ENCODE measurements at places on chromosomes 7 and 10.

- DNase-seq, result no peak
These were observed 850.3 kb upstream of the SORCS1 start for GRCh38 chr10:108014902-108015177.

DNA sequence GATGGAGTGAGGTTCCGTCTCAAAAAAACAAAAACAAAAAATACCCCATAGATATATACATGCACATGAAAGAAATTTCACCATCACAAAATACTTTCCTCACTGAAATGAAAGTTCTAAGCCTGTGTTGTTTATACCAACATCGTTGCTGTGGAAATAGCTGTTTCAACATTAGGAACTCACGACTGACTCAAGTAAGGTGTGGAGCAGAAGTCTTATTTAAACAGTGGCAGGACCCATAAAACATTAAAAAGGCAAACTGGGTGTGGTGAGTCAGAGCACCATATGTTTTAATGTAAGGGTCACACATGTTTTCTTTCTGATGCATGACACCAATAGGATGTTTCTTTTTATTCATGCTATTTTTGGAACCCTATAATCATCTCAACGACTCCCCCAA lies 48.3 kb downstream of the BAIAP2L1 start:
- DNase-seq, result no peak

DNA sequence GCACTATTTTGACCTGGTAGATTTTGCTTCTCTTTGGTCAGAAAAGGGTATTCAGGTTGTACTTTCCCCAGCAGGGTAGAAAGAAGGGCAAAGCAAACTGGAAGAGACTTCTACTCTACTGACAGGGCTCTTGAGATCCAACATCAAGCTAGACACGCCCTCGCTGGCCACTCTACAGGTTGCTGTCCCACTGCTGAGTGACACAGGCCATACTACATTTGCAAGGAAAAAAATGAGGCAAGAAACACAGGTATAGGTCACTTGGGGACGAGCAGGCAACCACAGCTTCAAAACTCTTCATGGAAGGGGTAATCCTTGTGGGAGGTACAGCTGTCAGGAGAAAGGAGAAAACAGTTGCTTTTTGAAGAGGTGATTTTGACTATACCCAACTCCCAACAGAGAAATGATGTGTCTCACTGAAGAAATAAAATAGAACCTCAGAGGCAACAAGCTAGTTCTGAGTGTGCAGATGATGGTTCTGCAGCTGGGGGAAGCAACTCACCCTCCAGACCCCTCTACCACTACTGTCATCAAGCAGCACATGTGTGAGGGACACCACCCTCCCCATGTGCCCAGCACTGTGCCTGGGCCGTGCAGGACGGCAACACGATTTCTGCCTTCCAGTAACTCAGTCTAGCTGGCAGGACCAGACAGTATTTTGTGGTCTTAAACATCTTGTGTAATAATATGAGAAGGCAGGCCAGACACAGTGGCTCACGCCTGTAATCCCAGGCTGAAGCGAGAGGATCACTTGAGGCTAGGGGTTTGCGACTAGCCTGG lies 16.3 kb downstream of the AKR1B1 start:
- no peak for DNase-seq

GRCh38 chr10:133445751-133446708 lies 7.7 kb upstream of the SCART1 start:
- DNase-seq, result no peak

DNA sequence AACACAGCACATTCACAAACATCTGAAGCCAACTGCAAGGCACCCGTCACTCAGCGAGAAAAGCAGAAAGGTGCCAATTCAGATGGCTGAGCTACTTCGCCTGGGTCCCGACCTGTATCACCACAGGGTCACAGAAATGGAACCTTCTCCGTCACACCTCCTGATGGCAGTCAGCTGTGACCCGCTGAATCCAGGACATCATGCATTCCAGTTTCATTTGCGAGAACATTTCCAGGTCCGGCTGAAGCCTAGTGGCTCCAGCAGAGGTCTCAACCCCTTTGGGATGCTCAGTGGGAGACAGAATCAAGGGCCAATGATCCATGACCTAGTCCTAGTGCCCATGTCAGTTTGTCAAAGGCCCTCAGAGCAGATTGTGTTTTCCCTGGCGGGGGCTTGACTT lies 193.6 kb upstream of the KLF14 start:
- no peak for DNase-seq

GRCh38 chr7:157513162-157513621 lies 176.4 kb downstream of the DNAJB6 start:
- DNase-seq, result no peak

- DNase-seq, result no peak
These were observed 92.3 kb upstream of the BAIAP2L1 start for GRCh38 chr7:98493030-98493778.

GRCh38 chr7:123669485-123669884 lies 13.8 kb downstream of the LMOD2 start:
- DNase-seq, result no peak

DNA sequence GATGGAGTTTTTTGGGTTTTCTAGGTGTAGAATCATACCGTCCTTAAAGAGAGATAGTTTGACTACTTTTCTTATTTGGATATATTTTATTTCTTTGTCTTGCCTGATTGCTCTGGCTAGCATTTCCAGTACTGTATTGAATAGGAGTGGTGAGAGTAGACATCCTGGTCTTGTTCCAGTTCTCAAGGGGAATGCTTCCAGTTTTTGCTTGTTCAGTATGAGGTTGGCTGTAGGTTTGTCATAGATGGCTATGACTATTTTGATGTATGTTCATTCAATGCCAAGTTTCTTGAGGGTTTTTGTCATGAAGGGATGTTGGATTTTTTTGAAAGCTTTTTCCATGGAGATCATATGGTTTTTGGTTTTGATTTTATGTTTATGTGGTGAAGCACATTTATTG lies 676.9 kb downstream of the SUGCT start:
- no peak for DNase-seq

GRCh38 chr10:30992681-30993080 lies 39.0 kb downstream of the ZNF438 start:
- no peak for DNase-seq

DNA sequence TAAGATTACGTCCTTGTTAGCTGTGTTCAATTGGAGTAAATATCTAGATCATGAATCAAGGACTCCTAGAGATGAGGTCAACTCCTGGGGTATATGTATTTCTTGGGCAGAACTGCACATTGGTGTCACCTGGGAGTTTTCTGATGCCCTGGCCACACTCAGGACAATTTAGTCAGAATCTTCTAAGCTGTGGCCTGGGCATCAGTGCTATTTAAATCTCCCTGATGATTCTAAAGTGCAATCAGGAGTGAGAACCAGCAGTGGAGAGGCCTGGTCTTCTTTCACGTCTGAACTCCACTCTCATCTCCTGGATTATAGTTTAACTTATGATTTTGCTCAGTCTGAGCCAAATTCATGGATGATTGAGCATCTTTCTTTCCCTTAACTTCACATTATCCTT lies 218.0 kb downstream of the BMPER start:
- DNase-seq, result no peak

DNA sequence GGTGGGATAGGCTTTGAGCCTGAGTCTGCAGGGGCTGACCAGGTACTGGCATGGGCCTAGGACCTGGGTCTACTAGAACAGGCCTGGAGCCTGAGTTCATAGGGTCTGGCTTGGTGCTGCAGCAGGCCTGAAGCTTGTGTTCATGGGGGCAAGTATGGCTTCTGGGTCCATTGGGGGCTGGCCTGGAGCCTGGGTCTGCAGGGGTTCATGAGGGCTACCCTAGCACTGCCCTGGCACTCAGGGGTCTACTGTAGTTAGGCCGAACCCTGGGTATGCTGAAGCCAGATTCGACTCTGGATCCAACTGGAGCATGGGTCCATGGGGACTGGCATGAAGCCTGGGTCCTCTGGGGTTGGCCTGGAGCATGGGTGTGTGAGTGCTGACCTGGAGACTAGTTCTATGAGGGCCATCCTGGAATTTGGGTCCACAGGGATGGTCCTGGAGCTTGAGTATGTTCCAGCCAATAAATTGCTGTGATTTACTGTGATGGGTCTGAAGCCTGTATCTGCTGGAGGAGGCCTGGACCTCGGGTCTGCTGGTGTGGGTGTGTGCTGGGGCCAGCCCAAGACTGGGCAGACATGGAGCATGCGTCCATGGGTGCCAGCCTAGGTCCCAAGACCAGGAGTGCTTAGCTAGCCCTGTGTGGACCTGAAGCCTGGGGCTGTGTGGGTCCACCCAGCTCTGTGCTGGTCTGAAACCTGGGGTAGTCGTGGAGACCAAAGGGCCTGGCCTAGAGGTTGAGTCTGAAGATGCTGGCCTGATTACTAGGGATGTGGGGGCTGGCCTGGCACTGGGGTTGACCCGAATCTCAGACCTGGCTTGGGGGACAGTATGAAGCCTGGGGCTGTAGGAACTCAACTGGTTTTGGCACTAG lies 235.5 kb downstream of the NXPH1 start:
- no peak for DNase-seq

GRCh38 chr7:30330134-30331111 lies 46.0 kb downstream of the ZNRF2 start:
- DNase-seq, result no peak

GRCh38 chr7:120874722-120875121 lies 16.8 kb upstream of the TSPAN12 start:
- DNase-seq, result no peak

GRCh38 chr7:108138911-108139310 lies 8.8 kb upstream of the LAMB4 start:
- DNase-seq, result no peak

DNA sequence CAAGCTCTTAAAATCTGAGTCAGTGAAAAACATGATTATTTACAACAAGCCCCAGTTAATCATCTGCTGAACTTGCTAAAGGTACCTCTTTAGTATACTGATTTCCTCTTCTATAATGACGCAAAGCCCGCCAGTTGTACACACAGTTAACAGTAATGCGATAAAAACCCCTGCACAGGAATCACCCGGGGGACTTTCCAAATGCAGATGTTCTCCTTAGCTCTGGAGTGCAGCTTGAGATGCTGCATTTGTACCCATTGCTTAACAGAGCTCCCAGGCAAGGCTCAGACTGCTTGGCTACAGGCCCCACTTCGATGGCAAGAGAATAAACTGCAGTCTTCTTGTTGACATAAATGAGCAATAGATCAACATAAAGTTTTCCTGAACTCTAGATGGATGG lies 279.6 kb upstream of the HGF start:
- DNase-seq, result no peak

DNA sequence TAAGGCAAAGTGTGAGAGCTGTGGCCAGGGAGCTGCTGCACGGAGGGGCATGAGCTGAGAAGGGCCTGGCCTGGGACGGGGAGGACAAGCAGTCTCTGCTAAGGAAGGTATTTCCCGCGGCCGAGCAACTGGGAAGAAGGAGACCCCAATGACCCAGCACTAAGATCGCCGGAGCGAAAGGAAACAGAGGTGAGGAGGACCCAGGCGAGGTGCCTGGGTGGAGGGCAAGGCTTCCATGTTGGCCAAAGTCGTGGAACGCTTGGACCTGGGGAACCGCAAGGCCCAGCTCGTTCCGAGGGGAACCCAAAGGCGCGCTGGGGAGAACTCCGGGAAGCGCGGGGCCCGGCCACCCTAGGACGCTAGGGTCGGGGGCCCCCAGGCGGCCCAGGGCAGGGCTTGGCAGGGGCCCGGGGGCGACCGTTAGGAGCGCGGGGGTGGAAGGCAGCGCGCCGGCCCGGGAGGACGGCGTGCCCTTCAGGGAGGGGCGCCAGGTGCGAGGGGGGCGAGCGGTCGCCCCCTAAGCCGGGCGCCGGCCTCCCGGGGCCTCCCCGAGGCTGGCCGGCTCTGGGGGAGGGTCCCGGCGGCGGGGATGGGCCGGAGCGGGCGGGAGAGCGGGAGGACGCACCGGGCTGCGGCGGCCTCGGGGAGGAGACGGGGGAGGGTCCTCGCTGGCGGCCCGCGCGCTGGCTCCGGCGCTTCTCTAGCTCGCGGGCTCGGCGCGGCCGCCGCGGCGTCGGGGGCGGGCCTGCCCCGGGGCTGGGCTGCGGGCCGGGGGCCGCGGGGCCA lies 545 bp downstream of the GIGYF1 start:
- no peak for DNase-seq

DNA sequence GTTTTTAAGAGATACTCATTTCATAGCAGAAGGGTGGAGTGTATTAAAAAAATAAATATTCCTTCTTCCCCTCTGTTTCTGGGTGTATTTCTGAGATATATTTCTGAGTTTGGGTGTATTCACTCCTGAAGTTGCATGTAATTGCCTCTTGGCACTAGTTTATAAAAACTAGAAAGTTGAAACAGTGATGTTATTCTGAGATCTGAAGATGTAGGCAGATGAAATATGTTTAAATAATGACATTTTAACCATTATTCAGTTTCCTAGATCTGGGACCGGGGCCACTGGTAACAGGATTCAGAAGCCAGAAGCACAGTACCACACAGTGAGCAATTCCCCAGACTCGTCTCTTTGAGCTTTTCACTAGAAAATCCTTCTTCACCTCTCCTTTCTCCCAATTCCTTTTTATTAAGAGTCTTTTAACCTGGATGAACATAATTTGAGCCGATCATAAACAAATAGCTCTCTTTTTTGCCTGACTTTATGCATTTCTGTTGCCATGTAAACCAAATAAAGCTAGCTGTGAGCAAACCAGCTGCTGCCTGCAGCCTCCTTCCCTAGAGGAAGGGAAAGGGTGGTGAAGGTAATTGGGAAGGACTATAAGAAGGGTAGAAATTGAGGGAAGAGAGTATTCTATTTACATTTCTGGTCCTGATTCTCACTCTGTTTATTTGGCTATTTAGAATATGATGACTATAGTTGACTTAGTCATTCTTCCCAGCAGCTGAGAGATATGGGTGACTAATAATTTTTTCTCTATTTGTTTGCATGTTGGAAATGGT lies 101.8 kb upstream of the STRIP2 start:
- no peak for DNase-seq

GRCh38 chr7:18053177-18053928 lies 25.7 kb upstream of the PRPS1L1 start:
- DNase-seq, result no peak
